ENCODE measurements at places on chromosomes 3 and 15. TPM values are rescaled to one million over a fixed set of nuclear protein-coding genes. Genes with fewer than 3 reads are reported as not detected.

The CCDC54 gene
- not detected for total RNA-seq

The CFAP161 gene
- 1.3 TPM for total RNA-seq

The EFHB gene
- 0.90 TPM for total RNA-seq

The SYNPR gene
- not detected for total RNA-seq

The ATP13A5 gene
- 2.0 TPM for total RNA-seq

The NANOGP8 gene
- not detected for total RNA-seq

GRCh38 chr3:127053450-127053849 is 70.5 kb downstream of the PLXNA1 start:
- peak; percentile 29 for DNase-seq

GRCh38 chr3:134922101-134922500 is 127.0 kb downstream of the EPHB1 start:
- no peak for DNase-seq

GRCh38 chr3:22947851-22948250 is 255.3 kb upstream of the UBE2E2 start:
- DNase-seq, result no peak

DNA sequence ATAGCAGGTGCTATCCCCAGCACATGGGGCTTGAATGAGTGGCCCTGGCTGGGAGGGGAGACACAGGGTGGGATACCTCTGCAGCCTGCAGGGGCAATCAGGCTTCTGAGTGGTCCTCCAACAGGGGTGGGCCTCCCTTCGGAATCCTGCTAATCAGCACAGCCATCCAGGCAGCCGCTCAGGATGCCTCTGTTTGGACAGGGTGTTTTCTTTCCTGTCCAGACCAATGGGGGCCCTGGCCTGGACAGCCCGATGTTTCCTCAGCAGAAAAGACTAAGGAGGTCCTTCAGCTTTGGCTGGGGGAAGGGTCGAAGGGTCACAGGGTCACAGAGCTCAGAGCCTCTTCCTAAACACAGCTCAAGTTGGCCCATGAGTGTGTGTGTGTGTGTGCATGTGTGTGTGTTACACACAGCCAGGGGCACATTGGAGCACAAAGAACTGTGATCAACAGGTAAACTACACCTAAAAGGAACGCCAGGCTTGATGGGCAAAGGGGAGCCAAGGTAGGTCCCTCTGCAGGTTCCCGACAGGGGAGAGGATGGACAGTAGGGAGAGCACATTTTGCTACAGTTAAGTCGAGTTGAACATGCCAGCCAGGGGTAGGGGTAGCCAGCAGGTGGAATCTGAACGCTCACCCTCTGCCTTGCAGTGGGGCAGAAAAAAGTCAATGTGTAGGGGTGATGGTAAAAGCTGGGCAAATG is 1.1 kb upstream of the HAPLN3 start:
- no peak for DNase-seq

- DNase-seq, result no peak
Measured at GRCh38 chr3:147838652-147839051, 429.5 kb downstream of the ZIC1 start.

DNA sequence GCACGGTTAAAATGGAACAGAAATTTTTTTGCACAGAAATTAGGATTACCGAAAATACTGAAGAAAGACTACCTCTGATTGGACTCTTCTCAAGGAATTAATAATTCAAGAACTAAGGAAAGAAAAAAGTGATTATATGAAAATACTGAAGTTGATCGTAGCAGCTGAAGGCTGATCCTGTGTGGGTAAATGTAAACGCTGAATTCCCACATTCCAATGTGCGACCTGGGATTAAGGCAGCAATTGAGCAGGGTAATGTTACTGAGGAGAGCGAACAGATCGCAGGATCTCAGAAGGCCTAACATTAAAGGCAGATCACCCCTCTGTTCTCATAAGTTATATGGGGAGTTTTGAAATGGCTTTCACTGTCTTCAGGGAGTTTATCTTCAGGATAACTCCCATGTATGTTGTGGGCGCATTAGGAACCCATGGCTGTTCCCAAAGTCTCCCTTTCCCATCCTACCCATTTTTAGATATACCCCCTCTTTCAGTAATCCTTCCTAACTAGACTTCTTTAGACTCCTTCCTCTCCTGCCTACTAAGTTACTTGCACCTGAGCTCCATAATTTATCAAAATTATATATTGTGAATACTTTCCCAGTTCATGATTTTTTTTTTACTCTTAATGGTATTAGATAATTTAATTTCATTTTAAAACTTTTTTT is 1.0 kb upstream of the UBL7 start:
- no peak for DNase-seq

DNA sequence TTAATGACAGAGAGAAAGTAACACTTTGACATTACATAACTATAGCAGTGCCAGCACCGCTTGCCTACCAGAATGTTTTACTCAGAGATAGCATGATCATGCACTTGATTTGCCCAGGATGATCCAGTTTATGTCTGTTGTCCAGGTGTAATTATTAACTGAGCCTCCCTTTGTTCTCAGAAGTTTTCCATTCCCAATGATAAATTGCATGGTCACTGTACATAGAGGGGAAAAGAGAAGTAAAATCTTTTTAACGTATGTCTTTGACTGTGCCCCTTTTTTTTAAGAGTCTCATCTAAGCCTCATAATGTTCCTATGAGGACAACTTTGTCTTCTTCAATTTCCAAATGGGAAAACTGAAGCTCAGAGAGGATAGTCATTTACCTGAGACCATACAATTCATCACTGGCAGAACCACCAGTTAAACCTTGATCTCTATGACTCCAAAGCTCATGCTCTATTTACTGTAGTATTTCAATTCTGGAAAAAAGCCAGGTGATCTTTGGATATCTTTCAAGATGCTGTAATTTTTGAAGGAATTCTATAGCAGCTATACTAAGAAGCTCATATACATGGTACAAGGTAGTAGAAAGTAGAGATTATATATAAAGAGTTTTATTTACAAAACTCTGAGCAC is 25.1 kb downstream of the C3orf85 start:
- no peak for DNase-seq

GRCh38 chr3:105394177-105394576 is 27.5 kb downstream of the ALCAM start:
- no peak for DNase-seq

GRCh38 chr15:101805605-101806345 is 2.5 kb downstream of the OR4F6 start:
- no peak for DNase-seq

- no peak for DNase-seq
Measured at GRCh38 chr15:49135911-49136310, 19.5 kb downstream of the COPS2 start.

All from upper lobe of right lung (tissue), 1 donor.